Dermis blood vessel endothelial cell (primary cell): ENCODE measurements at places on chromosomes 3 and 15.

- DNase-seq, result peak; percentile 71
Observed at GRCh38 chr15:43776718-43777266, at the start of gene ELL3. ELL3 (minus strand) TSS chr15:43776966; CDS start chr15:43776901, 65 bp downstream.

DNA sequence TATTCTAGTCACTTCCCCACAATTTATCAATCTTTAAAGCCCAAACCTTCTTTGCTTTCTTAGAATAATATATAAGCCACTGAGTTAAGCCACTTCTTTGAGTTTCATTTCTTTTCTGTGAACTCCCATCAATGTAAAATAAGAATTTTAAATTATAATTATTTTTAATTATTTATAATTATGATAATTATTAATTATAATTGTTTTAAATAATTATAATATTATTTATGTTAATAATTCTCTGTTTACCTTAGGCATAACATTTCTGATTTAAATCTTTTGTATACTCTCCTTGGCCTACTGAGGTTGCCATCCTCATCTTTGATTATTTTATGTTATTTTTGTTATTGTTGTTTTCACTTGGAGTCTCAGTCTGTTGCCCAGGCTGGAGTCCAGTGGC is 644.2 kb downstream of the ROBO2 start:
- DNase-seq, result no peak

DNA sequence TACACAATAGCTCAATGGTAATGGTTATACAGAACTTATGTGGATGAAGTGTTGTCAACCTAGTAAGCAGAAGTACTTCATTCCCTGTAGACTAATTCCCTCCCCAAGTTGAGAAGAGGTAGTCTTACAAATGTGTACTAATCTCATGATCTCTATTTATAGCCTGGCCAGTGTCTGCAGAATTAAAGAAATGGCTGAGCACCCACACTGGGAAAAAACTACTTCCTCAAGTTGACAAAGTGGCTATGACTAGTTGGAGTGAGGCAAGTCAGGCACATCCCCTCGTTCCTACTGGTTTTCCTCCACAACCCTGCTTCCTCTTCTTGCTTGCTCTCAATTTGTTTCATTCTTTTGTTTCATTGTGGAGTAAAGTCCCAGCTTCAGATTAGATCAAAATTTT is 566.7 kb upstream of the ZNF717 start:
- DNase-seq, result no peak

- DNase-seq, result no peak
Observed at GRCh38 chr15:50124631-50125030, 5.6 kb upstream of the ATP8B4 start.

DNA sequence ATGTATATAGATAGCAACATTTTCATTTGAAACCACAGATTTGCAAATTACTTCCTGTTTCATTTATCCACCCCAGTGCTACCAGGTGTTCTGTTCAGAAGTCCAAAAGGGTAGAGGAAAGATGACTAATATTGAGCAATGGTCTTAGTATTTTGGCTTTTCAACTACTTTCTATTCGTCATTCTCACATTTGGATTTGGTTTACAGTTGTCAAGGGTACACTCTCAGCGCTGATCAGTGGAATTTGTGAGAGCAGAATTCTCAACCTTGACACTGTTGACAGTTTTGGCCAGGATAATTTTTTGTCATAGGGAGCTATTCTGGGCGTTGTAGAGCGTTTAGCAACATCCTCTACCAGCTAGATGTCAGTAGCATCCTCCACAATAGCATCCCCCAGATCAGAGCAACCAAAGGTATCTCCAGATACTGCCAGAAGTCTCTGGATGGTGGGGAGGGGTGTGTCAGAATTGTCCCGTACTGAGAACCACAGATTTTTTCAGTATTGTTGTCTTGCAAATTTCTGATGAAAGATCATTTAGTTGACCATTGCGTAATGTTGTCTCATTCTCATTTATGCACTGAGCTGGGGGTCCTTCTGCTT is 4.2 kb downstream of the HMCES start:
- peak; percentile 43 for DNase-seq

- no peak for DNase-seq
Observed at GRCh38 chr3:194053136-194053535, 82.8 kb upstream of the HES1 start.

DNA sequence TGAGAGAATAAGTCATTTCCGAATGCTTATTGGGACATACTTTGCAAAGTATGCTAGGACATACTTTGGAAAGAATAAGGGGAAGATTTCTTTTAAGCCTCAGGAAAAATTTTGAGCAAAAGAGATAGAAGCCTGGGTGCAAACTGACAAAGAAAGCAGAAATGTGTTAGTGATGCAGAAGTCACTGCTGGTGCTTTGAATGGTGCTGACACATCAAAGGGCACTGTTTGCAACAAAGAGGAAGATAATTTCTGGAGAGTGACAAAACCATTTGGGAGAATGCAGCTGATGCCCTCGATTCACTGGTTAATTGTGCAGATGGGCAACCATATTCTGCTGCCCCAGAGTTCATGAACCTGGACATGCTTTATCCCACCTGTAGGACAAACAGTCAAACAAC is 11.0 kb upstream of the RAP2B start:
- DNase-seq, result no peak

GRCh38 chr3:37668818-37669610 is 192.7 kb upstream of the CTDSPL start:
- DNase-seq, result no peak

DNA sequence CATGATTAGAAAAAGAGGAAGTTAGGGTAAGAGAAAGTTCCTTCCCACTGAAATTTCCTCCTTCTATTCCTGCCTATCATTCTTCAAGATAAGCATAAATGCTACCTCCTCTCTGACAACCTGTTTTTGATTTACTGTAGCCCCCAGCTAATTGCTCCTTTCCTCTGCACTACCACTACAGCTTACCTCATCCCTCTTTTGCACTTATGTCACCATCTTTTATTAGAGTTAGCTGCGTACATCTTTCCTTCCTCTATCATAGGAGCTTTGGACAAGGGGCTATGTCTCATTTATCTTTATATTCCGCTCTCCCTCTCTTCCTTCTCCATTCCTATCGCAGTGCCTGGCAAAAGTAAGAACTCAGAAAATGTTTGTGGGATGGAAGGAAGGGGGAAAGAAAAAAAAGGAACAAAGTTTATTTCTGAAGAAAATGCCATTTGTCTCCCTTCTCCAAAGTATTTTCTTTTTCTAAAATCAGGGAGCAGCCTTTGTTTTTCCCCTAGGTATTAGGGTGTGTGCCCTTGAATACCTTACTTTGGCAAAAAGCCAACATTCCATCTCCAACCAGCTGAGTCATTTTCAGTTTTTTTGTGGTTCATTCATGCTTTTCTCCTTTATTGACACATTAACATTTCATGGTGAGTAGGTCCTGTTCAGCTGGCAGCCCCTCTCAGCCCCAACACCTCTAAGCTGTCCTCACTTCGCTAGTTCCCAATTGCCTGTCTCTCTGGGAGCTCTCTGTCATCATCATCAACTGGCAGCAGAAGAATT is 87.6 kb upstream of the SOX2 start:
- peak; percentile 65 for DNase-seq
